IPS DF 6.9 (cell line): ENCODE measurements at places on chromosomes 1 and 21.
A peak's percentile ranks its signal among the peaks of the same experiment; 100 is the strongest.

DNA sequence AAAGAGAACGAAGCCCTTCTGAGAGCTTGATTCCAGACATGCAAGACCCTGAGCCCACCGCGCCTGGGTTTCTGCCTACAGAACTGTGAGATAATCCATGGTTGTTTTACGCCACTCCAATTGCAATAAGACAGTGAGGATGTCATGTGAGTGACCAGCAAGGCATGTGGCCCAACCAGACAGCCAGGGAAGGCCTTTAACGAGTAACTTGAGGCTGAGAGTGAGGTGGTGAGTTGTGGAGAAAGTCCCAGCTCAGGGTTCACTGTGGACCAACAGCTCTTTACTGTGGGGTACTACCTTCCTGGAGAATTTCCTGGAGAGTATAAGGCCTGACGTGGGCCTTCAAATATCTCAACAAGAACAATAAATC lies 153.9 kb downstream of the ETS2 start:
- no peak for DNase-seq

DNA sequence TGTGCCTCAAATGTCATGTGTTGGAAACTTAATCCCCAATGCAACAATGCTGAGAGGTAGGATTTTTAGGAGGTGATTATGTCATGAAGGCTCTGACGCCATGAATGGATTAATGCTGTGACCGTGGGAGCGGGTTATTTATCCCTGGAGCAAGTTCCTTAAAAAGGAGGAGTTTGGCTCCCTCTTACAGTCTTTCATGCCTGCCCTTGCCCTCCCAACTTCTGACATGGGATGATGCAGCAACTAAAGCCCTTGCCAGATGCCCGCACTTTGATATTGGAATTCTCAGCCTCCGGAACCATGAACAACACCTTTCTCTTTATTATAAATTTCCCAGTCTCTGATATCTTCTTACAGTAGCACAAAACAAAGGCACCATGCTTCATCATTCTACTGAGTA lies 685.3 kb upstream of the CHRM3 start:
- no peak for DNase-seq

GRCh38 chr1:36349839-36350238 lies 26.4 kb upstream of the EVA1B start:
- DNase-seq, result no peak

- peak; percentile 64 for DNase-seq
These were observed 34.0 kb upstream of the SSX2IP start for GRCh38 chr1:84724128-84724860.
